ENCODE measurements at places on chromosomes 16 and 17. TPM values are rescaled to one million over a fixed set of nuclear protein-coding genes. Genes with fewer than 3 reads are reported as not detected.

Gene TM4SF5
- 0.53 TPM for total RNA-seq

Gene BRICD5
- 5.4 TPM for total RNA-seq

Gene SLC5A2
- total RNA-seq = 53.8 TPM

Gene CDRT15L2
- total RNA-seq = not detected

Gene SLFN12L
- total RNA-seq = 0.58 TPM

Gene C16orf89
- total RNA-seq = 5.7 TPM

Gene FGF11
- total RNA-seq = 4.8 TPM

Gene NPIPA3
- 1.1 TPM for total RNA-seq

Gene TNS4
- 0.35 TPM for total RNA-seq

Gene TPSG1
- total RNA-seq = not detected
